ENCODE measurements at places on chromosomes 3 and 15.

DNA sequence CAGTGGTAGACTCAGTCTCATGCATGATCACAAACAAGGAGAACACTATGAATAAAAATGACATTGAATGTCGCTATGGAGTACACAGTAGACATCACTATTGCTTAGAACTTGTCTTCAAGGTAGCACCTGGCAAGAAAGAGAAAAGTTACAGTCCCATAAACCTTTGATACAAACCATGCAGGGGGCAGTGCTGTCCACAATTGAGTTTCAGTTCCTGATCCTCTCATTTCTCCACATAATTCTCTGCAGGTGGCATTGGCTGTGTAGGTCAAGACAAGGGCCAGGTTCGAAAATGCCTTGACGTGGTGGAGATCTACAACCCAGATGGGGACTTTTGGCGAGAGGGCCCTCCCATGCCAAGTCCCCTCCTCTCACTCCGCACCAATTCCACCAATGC, 47.9 kb downstream of the KBTBD12 start:
- DNase-seq: no peak

GRCh38 chr3:42814246-42814645, 5.0 kb downstream of the ACKR2 start:
- no peak for DNase-seq

DNA sequence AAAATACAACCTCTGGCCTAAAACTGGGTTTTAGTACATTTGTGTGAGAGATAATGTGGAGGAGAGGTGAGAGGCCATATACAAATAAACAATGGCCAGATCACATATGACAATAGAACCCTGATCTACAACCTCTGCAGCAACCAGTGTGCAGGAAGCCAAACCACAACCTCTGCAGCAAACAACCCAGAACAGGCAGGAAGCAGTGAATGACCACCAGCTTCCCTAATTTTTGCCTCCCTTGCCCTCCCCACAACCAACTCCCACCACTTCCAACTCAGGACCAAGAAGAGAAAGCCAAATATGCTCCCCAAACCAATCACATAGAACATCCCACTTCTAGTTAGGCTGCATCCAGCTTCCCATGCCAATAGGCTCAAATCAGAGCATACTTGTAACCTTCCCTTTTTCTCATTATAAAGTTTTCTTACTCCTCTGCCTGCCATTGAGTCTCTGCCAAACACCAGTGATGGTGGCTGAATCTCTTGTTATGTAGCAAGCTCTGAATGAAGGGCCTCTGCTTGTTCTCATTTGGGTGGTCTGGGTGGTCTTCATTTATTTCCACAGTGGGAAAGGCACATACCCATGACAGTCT, 102.6 kb upstream of the GAP43 start:
- DNase-seq: no peak

DNA sequence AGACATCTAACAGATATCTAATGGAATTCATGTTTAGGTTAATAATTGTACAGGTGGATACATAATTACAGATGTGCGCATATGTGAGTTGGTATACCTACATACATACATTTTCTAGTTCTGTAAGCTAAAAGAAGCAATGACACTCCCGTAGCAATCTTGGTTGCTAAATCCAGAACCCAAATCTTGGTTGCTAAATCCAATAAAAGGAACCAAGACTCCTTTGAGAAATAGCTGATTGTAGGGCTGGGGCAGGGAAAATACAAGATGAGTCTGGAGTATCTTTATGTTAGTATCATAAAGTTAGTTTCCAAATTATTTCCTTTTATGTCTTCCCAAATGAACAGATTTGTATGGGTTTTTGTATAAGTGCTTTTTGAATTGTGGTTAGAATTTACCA, 135.2 kb downstream of the TMCC1 start:
- DNase-seq: no peak

- no peak for DNase-seq
These were observed 8.1 kb downstream of the GOLGA6L2 start for GRCh38 chr15:23438816-23439466.

GRCh38 chr15:84919106-84919667, 34.7 kb downstream of the SLC28A1 start:
- no peak for DNase-seq

DNA sequence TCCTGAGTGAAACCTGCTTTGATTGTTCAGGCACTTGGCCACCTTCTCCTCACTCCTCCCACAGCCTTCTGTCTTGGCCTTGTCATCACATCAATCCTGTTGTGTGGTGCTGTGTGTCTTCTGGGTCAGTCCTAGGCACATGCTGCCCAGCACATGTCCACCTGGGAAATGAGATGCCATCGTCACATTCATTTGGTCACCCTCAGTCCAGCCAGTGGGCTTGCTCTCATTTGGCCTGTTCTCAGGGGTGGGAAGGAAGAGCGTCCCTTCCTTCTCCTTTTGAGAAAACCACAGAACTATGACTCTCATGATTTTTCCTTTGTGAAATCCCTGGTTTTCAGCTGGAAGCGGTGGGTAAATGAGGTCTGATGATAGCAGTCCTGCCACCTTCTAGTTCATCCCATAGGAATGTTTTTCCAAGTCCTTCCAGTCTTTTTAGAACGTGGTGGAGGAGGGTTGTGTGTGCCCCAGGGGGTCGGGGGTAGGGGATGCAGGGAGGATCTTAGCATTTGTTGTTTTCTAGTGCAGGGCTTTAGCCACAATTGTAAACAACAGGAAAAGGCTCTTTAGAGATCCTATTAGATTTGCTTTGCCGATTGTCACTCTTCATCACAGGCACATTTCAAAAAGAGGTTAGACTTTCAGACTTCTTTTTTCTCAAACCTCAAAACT, 8.4 kb upstream of the PLA1A start:
- DNase-seq: no peak

DNA sequence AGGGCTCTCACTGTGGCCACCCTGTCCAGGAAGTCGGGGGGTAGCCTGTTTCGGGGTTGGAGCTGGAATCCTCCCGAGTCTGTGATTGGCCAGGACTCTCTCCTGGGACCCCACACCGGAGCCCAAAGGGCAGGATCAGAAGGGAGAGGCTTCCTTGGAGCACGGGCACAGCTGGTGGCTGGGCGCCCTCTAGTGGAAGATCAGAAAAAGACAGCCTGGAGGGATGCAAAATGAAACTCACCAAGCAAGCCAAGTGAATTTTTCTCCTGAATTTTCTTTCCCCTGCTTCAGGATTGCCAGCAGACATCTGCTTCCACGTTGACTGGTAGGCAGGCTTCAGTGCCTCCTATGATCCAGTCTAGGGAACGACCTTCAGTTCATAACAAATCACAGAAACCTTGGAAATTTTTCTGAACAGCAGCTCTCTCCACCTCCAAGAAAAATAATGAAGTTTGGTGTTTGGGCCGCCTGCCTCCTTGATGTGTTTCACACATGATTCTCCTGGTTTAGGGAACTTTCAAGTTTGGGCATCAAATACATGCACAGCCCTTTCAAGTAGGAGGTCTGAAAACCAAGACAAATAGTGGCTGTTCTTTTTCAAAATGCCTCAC, 224.6 kb downstream of the VPS13C start:
- DNase-seq: peak; percentile 39

DNA sequence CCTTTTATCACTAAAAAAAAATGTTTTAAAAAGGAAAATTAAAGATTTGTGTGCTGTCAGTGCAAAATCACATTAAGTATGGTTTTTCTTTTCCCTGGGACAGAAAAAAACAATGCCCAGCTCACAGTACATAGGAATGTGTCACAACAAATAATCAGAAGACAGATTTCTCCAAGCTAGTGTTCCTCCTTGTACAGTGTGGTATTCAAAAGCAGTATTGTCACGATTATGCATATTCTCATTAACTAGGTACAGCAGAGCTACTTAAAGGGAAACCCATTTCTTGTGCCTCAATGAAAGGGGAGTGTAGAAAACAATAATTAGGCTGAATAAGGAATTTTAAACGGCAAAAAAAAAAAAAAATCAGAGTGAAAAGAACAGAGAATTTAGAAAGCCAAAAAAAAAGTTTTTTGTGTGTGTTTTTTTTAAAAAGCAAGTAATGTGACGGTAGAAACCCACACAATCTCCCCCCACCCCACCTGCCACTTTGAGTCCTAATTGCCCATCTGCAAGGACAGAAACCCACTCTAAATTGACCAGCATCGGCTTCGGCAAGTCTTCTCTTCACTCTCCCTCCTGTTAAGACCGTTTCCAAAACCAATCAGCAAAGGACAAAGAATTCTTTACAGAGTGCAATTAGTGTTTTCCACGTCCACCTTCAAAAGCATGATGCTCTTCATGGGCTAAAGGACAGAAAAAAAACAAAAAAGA, 41.0 kb downstream of the EIF4E3 start:
- no peak for DNase-seq

DNA sequence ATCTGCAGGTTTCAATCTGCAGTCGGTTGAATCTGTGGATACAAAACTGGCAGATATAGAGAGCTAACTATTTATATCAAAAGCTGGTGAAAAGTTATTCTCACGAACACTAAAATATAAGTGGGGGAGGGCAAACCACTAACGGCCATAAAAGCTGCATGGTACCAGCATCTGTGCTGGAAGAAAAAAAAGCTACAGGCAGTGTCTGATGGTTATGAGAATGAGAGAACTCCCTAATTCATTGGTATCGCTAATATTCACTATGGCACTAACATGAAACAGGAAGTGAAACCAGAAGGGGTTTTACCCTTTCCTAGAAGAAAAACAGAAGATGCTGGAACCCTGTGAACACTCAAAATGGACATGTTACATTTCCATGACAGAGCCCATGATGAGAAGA, 15.9 kb downstream of the CEP70 start:
- no peak for DNase-seq

DNA sequence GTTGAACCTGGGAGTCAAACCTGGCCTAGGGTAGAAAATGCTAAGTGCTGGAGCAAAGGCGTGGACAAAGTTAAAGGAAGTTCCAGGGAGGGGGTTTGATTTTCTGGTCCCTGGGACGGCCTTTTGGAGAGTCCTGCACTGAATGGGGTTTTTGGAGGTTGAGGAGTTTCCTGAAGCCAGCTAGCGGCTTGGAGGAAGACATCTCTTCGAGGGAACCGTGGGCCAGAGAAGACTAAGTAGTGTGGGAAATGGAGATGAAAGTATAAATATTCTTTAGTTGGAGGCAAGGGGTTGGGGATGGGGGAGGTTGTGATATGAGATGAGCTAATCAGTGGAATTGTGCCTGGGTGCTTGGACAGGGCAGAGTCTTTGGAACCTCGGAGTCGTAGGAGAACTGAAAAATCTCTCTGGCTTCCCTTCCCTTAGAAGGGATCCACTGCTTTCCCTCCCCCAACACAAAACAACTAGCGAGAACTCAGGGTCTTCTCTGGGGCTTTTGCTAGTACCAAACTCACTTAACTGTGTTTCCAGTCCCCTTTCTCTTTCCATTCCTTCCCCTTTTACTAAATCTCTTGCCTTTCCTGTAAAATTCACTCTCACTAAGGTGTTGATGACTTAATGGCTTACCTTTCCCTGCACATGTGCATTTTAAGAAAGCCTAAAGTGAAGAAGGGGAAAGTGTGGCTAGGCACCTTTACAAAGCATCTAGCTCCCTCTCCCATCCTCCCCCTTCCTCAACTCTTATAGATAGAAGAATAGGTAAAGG, 1.0 kb downstream of the LPP start:
- no peak for DNase-seq

DNA sequence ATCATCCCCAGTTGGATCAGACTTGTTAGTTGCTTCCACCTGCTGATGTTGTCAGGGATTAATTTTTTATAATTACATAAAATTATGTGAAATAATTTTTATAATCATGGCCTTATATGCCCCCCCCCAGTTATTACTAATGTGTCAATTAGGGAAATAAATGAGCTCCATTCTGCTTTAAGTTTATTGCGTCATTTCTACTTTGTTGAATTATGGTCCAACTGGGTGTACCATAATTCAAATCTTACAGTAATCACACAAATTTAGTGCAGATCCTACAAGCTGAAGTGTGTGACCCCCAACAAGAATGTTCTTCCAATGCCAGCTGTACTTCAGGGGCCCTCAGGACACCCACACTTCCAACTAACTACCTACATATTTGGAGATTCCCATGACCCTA, 7.5 kb upstream of the NDN start:
- DNase-seq: no peak

- no peak for DNase-seq
These were observed 504.6 kb downstream of the FOXP1 start for GRCh38 chr3:71078723-71079525.

- no peak for DNase-seq
These were observed 889.1 kb downstream of the NAALADL2 start for GRCh38 chr3:175748087-175748730.

GRCh38 chr3:12679468-12679867, 15.6 kb upstream of the RAF1 start:
- DNase-seq: peak; percentile 5

- DNase-seq: no peak
These were observed 47.7 kb upstream of the BDH1 start for GRCh38 chr3:197603317-197603933.

DNA sequence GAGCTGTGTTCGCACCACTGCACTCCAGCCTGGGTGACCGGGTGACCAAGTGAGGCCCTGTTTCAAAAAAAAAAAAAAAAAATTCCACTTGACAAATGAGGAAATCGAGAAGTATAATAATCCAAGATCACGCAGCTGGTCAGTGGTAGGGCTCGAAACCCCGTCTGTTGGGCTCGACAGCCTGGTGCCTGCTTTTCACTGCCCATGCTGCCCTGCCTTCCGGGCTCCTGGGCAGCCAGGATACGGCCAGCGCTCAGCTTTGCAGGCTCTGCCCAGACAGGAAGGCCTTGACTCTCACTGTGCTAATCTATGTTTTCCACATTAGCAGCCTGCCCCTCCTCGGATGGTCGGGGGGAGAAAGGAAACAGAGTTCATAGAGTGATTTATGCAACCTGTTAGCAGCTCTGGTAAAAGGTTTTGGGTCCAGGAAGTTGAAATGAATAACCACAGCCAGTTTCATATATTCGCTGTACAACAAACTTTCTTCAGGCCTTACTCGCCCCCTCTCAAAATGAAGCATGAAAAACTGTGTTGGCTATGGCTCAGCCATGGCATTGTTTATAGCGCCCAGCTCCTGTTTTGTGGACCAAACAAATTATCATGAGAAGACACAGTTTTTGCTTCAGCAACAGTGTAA, 108.8 kb downstream of the XXYLT1 start:
- no peak for DNase-seq

GRCh38 chr3:127760361-127760760, 62.0 kb downstream of the MGLL start:
- no peak for DNase-seq

DNA sequence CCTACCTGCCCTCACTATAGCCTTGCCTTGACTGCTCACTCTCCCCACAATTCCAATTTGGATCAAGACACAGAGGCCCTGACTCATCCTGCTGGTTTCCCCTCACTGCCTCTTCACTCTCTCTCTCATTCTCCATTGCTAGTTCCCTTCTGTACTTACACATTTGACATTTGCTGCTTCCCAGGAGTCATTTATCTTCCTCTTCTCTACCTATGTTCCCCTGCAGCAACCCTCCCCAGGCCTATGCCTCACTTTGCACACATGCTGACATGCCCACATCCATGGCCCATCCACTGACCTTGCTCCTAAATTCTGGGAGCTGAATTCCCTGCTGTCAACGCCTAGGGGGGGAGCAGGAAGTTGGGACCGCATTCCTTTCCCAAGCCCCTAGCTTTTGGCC, 82.2 kb downstream of the SRGAP3 start:
- no peak for DNase-seq

GRCh38 chr3:50450209-50450921, 53.1 kb downstream of the CACNA2D2 start:
- no peak for DNase-seq

GRCh38 chr15:54017959-54018358, 39.7 kb downstream of the UNC13C start:
- DNase-seq: no peak
